ENCODE measurements at places on chromosomes 12 and 14.

DNA sequence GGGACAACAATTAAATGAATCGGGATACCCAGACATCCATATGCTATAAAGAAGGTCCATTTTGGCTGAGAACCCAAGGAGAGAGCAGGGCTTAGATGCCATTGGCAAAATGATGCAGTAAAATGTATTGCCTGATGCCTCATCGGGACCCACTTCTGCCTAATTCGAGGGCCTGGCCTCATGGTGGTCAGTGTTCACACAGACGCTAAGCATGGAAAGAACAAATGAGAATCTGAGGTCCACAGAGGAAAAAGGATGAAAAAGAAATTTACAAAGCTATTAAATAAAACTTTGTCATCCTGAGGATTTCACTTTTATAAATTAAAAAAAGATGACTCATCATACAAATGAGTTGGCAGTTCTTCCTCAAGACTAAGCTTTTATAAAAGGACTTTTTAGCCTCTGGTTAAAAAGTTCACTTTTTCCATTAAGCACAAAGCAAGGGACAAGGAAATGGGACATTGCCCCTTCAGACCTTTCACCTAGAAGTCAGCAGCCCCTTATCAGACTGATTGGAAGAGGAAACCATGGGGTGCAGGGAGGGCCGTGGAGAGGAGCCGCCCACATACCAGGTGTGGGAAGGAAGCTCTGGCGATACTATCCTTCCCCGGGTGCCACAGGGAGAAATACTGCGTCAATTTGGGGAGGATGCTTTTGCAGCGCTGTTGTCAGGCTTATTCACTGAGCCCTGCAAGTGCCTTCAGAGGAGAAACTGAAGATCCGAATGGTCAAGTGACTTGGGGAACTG lies 176.0 kb downstream of the EGLN3 start:
- no peak for DNase-seq

DNA sequence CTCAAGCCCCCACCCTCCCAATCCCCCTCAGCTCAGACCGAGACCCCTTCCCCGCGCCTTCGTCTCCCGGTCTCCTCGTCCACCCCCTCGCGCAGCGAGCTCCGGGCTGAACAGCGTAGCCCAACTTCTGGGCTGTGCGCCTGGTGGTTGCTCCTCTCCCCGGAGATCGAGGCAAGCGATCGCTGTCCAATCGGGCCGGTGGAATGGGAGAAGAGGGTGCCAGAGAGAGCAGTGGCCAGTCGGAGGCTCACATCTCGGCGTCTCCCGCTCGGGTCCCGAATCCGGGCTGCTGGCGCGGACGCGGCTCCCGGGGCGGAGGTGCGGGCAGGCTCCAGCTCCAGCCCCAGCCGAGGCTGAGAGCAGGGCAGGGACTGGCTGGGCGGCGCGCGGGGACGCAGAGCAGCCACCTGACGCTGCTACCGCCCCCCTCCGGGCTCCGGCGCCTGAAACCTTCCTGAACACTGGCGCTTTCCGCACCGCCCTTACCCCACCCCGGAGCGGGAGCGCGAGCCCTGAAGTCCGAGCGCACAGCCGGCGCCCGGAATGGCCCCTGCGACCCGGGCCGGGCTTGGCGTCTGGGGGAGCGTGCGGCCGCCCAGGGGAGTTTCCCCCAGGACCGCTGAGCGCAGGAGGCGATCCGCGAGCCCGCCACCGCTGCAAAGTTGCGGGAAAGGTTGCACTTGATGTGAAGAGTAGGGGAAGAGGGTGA lies 508 bp upstream of the KCNH5 start:
- no peak for DNase-seq

GRCh38 chr12:113129664-113130456 lies 5.7 kb downstream of the RASAL1 start:
- no peak for DNase-seq

GRCh38 chr14:78329371-78329770 lies 159.2 kb downstream of the NRXN3 start:
- no peak for DNase-seq

- DNase-seq: no peak
These were observed 587 bp downstream of the DLK1 start for GRCh38 chr14:100727086-100727872.

- no peak for DNase-seq
These were observed 138.6 kb downstream of the SCARB1 start for GRCh38 chr12:124725099-124725498.

DNA sequence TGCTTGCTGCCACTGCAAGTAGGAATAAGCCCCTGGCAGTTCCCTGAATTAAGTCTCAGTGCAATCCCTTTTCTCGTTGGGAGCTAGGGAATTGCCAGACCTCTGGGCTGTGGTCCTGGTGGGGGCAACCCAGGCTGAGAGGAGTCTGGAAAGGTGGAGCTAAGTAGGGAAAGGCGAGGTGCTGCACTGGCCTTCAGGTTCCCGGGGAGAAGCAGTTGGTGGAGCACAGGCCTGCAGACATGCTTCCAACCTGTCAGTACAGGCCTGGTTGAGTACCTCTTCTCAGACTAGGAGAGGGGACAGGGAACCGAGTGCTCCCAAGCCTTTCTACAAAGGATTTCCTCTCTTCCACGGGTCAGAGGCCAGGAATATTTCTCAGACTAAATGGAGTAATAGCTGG lies 1.5 kb downstream of the NRIP2 start:
- no peak for DNase-seq

All from GM12891 (cell line).